ENCODE measurements at places on chromosomes 6 and 20.

- DNase-seq = no peak
Measured at GRCh38 chr6:156545931-156546330, 231.2 kb upstream of the ARID1B start.

GRCh38 chr20:51899674-51900073, 97.4 kb upstream of the SALL4 start:
- DNase-seq = no peak

DNA sequence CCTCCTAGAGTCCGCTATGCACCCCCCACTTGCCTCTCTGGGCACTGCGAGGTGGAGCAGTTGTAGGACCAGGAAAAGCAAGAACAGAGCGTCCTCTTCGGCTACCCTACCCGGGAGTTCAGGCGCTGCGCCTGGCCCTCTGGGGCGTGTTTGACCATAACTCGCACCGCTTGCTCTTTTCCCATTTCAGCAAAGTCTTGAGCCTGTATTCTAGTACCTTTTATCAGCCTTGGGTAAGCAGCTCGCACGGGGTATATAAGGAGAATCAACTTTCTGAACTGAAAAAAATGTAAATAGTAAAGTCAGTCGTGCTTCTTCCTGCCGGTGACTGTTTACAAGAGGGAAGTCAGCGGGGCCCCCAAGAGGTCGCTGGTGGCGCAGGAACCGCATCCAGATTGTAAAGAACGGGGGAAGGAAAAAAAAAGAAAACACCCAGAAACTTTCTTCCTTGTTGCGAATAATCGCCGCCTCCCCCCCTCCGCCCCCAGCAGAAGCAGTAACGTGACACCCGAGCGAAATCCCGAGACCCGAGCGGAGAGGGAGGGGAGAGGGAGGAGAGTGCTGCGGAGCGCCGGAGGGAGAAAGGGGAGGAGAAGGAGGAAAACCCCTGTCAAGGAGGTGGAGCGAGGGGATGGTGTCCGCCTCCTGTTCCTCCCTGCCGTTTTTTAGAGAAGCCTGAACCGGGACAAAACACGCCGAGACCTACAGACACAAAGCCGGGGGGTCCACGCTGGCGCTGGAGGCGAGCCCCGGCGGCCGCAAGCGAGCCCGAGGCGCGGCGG, at the start of gene UST:
TSS of gene UST (plus strand) at position 668 of the 782 bp plus-strand sequence. CDS start 401 bp downstream, outside the sequence.
- DNase-seq = peak; percentile 83

- no peak for DNase-seq
Measured at GRCh38 chr6:117555262-117555849, 47.0 kb downstream of the GOPC start.

GRCh38 chr6:14792118-14792955, 453.5 kb upstream of the JARID2 start:
- no peak for DNase-seq

DNA sequence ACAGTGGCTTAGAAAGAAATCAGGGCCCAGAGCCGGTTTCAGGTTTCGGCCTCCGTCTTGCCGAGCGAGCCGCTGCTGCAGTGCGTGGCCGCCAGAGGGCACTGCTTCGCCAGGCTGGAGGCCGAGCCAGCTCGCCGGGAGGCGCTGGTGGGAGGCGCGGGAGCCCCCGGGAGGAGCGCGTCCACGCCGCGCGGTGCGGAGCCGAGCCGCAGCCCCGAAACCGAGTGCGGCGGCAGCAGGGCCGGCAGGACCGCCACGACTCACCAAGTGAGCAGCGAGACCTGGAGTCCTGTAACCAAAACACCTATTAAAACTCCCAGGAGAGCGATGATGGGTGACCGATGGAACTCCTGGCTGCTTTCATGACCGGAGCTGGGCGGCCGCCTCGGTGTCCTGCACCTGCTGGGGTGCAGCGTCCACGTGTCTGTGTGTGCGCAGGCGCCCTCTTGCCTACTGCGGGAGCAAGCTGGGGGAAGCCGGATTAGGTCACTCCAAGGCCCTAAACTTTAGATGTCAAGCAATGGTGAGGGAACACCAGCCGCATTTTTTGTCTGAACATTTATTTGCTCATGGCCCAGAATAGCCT, 186.9 kb upstream of the UST start:
- peak; percentile 77 for DNase-seq

- DNase-seq = no peak
Measured at GRCh38 chr6:54716877-54717276, 129.7 kb upstream of the FAM83B start.

GRCh38 chr6:38512211-38512610, 127.5 kb downstream of the BTBD9 start:
- no peak for DNase-seq

GRCh38 chr20:37385659-37386504, 39.9 kb downstream of the SRC start:
- DNase-seq = no peak

- DNase-seq = no peak
Measured at GRCh38 chr6:118391086-118391485, 157.0 kb upstream of the PLN start.

DNA sequence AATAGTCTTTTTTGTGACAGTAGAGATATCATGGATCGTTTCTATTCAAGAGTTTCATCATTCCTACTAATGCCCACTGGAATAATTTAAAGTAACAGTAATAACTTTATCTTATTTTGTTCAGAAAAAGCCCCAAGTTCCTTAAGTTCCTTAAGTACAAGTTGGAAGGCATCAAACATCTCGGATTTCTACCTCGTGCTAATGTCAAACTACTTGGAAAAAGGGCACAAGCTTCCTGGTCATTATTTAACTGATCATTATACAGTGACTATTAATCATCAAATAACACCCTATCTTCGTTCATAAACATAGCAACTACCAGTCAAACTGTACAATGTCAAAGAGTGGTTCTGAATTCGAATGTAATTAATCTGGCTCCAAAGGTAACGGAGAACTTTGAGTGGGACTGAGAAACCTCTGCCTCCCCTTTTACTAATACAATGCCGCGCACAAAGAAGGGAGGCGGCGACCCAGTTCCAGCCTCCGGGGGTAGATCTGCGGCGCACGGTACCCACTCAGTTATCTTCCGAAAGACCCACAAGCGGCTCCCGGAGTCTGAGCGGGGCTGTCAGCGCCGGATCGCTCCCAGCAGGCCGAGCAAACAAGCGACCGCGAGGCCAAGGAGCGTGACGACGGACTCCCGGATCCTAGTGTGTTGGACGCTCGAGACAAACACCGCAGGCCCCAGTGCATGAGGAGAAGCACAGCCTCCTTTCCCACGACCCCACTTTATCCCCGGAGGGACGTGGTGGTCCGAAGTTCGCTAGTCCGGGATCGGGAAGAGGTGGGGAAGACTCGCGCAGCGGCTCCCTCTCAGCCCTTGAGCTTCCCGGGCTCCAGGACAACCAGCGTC, 716 bp downstream of the SHPRH start:
- DNase-seq = peak; percentile 66

DNA sequence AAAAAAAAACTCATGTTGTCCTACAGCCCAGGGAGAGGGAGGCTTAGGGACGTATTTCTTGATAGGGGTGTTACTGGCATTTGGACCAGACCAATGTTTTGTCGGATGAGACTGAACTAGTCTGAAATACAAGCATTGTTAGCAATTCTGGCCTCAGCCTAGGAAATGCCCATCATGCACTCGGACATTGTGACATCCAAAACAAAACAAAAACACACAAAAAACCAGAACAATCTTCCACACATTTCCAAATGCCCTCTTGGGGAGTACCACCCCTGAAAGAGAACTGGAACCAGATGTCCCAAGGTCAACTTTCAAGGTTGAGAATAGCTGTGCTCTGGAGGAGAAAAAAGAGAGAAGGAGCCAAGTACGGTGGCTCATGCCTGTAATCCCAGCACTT, 299.1 kb upstream of the JARID2 start:
- DNase-seq = no peak

DNA sequence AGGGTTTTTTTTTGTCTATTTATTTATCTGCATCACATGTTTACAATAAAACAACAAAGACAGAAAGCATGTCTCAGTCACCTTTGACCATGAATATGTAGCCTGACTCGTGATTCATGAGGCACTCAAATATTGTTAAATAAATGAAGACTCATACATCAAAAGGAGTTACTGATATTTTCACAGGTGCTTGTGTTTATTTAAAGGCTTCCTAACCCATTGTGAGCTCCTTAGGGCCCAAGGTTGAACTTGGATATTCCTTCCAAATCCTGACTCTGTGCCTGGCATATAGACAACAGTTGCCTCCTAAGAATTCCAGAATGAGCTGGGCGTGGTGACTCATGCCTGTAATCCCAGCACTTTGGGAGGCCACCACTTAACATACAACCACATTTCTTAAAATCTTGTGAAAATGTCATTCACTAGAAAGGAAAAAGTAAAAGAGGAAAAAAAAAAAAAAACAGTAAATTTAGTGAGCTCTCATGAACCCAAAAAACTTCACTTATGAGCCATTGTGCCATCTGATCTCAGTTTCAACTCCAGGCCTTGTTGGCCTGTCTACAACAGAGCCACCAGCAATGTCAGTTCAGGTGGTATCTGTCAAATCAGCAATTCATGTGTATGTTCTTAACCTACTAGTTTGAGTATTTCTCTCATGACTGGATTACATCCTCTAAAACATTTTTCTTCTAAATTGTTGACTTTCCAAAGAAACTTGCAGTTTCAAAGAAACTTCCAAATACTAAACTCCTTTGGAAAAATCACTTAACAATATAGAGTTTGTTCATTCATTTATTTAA, 162.7 kb upstream of the MARCKS start:
- no peak for DNase-seq

DNA sequence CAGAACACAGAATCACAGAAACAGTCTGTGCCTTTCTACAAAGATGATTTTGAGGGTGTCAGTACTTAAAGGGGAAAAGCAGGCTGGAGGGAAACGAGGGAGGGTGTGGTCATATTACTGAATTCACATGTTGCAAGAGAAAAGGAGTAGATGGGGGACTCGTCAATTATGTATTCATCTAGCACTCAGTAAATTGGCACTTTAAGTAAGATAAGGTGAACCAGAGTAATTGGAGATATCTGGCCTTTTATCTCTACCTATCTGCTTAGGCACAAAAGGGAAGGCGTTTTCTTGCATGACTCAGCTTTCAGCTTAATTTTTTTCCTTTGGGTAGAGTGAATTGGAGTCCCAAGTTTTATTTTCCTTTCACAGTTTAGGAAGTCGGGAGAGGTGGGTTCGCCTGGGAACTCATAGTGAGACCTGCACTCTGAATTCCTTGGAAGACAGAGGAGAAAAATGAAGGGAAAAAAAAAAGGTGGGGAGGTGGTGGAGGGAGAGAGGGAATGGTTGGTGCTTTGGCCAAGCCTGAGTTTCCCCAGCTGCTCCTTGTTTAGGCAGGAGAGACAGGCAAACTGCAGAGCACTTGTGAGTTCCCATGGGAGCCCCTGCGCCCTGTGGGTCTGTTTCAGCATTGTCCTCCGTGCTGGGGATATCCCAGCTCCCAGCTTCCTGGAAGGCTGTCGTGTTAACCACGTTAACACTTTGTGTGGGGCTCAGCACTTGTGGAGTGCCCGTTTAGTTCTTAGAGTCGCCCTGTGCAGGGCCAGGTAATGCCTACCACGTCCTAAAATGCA, 19.7 kb upstream of the GTSF1L start:
- DNase-seq = no peak

GRCh38 chr20:43450841-43451799, 6.6 kb upstream of the SRSF6 start:
- DNase-seq = peak; percentile 1

- no peak for DNase-seq
Measured at GRCh38 chr20:40750541-40751035, 61.6 kb upstream of the MAFB start.

- no peak for DNase-seq
Measured at GRCh38 chr6:74431873-74432580, 736.0 kb downstream of the CD109 start.

DNA sequence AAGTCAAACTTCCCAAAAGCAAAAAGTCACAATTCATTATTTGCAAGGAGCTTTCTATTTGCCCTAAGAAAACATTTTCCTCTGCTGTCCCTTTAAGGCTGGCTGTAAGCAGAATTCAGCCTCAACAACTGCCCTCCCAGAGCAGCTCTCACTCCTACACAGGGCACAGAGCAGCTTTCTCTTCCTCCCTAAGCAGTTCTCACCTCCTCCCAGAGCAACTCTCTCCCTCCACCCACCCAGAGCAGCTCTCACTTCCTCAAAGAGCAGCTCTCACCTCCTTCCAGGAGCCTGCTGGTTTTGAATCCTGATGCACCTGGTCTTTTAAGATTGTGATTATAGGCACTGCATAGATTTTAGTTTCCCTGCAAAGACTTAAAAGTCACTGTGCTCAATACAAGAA, 120.6 kb upstream of the TMEM181 start:
- no peak for DNase-seq

- DNase-seq = peak; percentile 46
Measured at GRCh38 chr20:17624551-17625245, 54.8 kb downstream of the DSTN start.

GRCh38 chr6:1407499-1407990, 18.2 kb downstream of the FOXF2 start:
- no peak for DNase-seq

DNA sequence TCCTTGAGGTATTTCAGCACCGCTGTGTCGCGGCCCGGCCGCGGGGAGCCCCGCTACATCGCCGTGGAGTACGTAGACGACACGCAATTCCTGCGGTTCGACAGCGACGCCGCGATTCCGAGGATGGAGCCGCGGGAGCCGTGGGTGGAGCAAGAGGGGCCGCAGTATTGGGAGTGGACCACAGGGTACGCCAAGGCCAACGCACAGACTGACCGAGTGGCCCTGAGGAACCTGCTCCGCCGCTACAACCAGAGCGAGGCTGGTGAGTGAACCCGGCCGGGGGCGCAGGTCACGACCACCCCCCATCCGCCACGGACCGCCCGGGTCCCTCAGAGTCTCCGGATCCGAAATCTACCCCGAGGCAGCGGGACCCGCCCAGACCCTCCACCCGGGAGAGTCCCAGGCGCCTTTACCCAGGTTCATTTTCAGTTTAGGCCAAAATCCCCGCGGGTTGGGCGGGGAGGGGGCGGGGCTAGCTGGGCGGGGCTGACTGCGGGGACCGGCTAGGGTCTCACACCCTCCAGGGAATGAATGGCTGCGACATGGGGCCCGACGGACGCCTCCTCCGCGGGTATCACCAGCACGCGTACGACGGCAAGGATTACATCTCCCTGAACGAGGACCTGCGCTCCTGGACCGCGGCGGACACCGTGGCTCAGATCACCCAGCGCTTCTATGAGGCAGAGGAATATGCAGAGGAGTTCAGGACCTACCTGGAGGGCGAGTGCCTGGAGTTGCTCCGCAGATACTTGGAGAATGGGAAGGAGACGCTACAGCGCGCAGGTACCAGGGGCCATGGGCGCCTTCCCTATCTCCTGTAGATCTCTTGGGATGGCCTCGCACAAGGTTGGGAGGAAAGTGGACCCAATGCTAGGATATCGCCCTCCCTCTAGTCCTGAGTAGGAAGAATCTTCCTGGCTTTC, 693 bp downstream of the HLA-F start:
- DNase-seq = peak; percentile 80

DNA sequence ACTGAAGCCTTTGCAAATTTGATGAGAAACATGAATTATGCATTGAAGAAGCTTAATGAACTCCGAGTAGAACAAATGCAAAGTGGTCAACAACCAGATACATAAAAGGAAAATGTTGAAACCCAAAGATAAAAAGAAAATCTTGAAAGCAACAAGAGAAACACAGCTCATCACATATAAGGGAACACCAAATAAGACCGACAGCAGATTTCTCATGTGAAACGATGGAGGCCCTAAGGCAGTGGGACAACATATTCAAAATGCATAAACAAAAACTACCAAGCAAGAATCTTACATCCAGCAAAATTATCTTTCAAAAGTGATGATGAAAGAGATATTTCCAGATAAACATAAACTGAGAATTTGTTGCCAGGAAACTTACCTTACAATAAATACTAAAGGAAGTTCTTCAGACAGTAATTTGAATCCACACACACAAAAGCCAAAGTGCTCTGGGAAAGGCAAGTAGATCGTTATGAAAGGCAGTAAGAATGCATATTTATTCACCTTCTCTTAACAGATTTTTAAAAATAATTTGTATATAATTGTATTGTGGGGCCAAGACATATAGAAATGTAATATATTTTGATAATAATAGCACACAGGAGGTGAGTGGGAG, 22.5 kb downstream of the SLC52A3 start:
- DNase-seq = no peak

Data from Peyer's patch (tissue), 4 donors.